Astrocyte (in vitro differentiated cells and primary cell): ENCODE measurements at places on chromosomes 1 and 21.

GRCh38 chr1:52601991-52602855 is at the start of gene GPX7:
TSS of gene GPX7 (plus strand) at chr1:52602371. CDS start at chr1:52602410, 39 bp downstream.
- peak; percentile 49 for DNase-seq

DNA sequence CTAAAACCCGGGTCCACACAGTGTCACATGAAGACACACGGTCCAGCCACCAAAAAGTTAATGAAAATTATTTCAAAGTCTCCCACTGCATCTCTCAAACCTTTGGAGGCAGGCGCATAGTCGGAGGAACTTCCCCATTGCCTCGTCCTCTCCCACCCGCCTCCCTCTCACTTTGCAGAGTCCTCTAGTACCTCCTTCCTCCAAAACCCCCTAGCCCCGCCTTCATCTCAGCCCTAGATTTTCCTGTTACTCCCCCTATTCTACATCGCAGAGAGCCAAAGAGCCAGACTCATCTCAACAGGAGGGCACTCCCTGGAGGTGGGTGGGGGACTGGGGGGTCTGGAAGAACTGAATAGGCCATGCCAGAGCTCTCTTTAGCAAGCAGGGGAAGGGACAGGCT is 79.3 kb downstream of the DISP3 start:
- DNase-seq = no peak

GRCh38 chr1:56578963-56579875 is at the start of gene PLPP3:
TSS of gene PLPP3 (minus strand) at chr1:56579563. CDS start at chr1:56579016, 547 bp downstream.
- peak; percentile 89 for DNase-seq

GRCh38 chr1:60448850-60449249 is 375.3 kb upstream of the C1orf87 start:
- DNase-seq = no peak

DNA sequence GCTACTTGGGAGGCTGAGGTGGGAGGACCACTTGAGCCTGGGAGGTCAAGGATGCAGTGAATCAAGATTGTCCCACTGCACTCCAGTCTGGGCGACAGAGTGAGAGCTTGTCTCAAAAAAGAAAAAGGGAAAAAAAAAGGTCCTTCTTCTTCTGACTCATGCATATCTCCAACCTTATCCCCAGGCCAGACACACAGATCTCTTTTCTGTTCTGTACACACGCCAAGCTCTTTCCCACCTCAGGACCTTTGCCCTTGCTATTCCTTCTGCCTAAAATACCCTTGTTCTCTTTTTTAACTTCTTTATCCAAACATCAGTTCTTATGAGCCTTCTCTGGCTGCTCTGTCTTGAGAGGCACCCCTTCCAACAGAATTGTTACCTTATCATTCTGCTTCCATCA is 22.1 kb downstream of the PLEKHO1 start:
- no peak for DNase-seq

- peak; percentile 92 for DNase-seq
These were observed 44.7 kb upstream of the LRRC7 start for GRCh38 chr1:69523032-69523431.

GRCh38 chr1:231748760-231749415 is 122.3 kb downstream of the DISC1 start:
- no peak for DNase-seq

DNA sequence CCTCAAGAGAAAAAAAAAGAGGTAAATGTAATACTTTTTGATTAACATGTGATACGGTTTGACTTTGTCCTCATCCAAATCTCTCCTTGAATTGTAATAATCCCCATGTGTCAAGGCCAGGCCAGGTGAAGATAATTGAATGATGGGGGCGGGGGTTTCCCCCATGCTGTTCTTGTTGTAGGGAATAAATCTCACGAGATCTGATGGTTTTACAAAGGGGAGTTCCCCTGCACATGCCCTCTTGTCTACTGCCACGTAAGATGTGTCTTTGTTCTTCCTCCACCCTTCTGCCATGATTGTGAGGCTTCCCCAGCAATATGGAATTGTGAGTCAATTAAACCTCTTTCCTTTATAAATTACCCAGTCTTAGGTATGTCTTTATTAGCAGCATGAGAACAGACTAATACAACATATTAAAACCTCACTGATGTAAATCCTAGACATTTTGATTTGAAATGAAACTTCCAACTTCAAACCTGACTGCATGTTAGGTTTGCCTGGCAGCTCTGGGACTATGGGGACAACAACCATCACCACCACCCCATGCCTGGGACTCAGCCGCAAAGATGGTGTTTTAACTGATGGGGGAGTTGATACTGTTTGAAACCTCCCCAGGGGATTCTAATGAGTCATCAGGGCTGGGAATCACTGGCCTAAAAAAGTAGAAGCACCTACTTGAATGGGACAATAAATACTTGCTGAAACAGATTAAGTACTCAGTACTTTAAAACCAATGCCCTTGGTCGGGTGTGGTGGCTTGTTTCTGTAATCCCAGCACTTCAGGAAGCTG is 32.8 kb upstream of the BACH1 start:
- DNase-seq = no peak

GRCh38 chr1:95380909-95381308 is 146.9 kb downstream of the RWDD3 start:
- DNase-seq = no peak

GRCh38 chr1:234676103-234676594 is 66.2 kb upstream of the IRF2BP2 start:
- peak; percentile 65 for DNase-seq

DNA sequence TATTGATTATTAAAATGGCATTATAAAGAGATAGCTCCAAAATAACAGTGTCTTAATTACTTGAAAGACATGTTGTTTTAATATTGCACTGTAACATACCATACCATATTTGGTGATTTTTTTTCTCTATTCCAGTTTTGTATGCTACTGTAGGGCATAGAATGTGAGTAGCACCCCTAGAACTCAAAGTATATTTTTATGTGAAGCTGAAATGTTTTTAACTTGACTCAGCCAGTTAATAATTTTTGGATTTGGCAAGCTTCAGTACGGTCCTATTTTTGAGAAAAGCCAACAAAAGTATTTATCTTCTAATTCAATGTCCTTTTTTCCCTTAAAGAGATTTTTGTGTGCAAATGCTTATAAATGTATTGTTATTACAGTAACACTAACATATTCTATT is 593.8 kb downstream of the USP25 start:
- peak; percentile 35 for DNase-seq

GRCh38 chr1:84991097-84991920 is 5.6 kb downstream of the MCOLN2 start:
- DNase-seq = no peak

DNA sequence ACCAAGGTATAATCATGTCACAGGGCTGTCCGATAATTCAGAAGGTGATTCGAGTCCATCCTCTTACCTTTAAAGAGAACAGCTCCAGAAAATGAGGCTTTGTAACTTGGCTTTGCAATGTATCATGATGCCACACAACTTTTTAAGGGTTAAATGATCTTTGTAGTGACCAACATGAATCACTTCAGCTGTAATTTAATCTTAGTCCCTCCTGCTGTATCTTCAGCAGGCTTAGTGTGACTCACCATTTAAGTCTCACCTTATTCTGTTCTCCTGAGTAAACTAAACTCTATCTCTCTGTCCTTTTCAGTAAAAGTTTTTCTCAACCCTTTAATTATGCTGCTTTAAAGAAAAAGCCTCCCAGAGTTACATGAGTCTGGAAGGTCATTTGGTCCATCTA is 1.9 kb upstream of the HIVEP3 start:
- peak; percentile 76 for DNase-seq

- DNase-seq = no peak
These were observed 389.8 kb upstream of the ADGRL2 start for GRCh38 chr1:81410941-81411340.

GRCh38 chr1:206049293-206049692 is 3.7 kb upstream of the RHEX start:
- DNase-seq = no peak

GRCh38 chr21:40067751-40068150 is 200.5 kb downstream of the PCP4 start:
- DNase-seq = no peak

DNA sequence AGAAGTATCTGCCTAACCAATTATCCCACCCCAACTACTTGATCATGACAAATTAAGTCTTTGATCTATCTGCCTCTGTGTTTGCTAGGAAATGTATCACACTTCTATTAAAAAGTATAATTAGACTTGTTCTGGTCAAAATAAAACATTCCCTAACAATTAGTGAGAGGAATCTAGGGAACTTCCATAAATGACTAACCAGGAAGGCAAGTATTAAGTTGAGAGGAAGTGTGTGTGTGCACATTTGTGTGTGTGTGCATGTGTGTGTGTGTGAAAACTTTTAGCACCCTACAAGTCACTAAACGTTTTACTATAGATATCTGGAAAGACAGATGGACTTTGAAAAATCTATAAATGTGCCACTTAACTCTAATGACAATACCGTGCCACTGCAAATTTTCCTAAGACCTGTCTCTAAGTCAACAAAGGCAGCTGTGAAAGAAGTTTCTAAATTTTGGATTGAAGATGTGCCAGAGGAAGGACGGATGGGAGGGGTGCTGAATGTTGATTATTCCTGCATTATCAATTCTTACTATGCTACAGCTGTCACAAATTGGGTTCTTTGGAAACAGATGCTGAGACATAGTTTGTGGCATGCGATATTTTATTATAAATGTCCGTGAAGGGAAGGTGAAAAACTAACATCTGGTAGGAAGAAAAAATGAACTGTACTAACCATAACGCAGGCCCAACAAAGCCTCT is 567.1 kb downstream of the PTPRC start:
- no peak for DNase-seq

DNA sequence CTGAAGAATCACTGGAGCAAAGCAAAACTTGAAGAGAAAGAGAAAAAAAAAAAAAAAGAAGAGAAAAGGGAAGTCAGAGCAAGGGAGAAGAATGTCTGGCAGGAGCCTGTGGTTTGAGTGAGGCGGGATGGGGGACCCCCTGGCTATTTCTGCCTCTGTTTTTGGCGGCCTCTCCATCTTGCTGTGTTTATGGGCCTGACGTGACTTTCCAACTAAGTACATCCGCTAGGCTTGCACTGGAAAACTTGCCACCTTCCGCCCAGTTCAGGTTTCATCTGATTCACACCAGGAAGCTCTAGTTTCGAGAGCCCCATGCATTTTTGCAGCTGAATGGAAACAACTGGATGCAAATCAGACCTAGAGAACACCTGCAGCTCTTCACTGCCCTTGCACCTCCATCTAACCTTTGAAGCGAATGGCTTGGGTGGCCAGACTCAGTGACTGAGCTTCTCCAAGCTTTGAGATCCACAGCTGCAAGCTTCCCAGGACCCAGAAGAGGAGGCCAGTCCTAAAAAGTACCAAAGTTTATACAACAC is 28.0 kb downstream of the TBX15 start:
- no peak for DNase-seq

DNA sequence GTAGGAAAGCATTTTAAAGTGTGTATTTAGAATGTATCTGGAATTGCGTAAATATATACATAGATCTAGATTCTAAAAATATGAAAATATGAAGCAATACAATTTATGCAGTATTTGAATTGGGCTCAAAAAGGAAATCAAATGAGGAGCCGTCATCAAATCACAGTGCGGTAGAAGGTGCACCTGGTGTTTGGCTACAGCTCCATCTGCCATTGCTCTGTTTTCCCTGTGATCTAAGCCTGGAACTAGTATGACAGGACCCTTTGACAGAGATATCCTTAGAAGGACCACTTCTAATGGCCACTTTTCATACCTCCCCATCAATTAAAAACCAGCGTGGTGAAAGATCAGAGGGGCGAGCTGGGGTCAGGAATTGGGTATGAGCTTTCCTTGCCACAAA is 202.6 kb downstream of the NFIA start:
- no peak for DNase-seq

GRCh38 chr1:207172321-207172720 is 68.3 kb downstream of the C4BPA start:
- DNase-seq = no peak

DNA sequence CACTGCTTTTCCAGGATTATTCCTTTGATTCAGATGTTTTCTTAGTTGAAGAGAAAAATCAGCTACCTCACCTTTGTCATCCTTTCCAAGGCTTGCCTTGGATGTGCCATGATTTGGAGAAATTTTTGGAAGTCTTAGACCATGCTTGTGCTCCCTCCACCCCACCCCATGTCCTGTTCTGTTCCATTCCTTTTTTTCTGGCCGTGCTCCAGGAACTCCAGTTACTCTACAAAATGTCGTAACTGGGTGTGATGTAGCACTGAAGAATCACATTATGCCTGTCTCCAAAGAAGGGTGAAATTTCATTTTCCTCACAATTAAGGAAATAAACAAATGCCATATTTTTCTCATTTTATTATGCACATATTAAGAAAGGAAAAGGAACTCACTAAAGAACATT is 217.8 kb upstream of the ZRANB2 start:
- DNase-seq = no peak

GRCh38 chr1:51418384-51418959 is 88.1 kb upstream of the TTC39A start:
- DNase-seq = no peak

GRCh38 chr1:179558078-179558477 is 17.7 kb downstream of the NPHS2 start:
- DNase-seq = no peak

- DNase-seq = peak; percentile 94
These were observed 180.1 kb upstream of the ESRRG start for GRCh38 chr1:216903382-216903740.

DNA sequence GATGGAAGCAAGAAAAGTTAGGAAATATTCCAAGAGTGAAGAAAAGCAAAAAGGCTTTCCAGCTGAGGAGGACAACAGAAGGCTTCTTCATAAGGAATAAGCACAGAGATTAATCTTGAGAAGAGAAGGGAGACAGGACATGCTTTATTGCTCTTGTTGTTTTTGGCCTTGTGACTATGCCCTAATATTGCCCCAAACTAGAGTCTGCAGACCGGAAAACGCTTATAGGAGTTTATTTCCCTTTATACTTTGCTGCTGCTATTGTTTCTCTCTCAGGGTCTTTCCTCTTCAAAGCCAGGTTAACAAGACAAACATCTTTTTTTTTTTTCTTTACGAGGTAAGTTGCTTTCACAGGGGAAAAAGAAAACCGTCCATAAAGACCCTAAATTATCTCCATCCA is 991.4 kb downstream of the ADGRL2 start:
- DNase-seq = no peak

GRCh38 chr1:48659801-48660200 is 116.9 kb downstream of the BEND5 start:
- DNase-seq = no peak

DNA sequence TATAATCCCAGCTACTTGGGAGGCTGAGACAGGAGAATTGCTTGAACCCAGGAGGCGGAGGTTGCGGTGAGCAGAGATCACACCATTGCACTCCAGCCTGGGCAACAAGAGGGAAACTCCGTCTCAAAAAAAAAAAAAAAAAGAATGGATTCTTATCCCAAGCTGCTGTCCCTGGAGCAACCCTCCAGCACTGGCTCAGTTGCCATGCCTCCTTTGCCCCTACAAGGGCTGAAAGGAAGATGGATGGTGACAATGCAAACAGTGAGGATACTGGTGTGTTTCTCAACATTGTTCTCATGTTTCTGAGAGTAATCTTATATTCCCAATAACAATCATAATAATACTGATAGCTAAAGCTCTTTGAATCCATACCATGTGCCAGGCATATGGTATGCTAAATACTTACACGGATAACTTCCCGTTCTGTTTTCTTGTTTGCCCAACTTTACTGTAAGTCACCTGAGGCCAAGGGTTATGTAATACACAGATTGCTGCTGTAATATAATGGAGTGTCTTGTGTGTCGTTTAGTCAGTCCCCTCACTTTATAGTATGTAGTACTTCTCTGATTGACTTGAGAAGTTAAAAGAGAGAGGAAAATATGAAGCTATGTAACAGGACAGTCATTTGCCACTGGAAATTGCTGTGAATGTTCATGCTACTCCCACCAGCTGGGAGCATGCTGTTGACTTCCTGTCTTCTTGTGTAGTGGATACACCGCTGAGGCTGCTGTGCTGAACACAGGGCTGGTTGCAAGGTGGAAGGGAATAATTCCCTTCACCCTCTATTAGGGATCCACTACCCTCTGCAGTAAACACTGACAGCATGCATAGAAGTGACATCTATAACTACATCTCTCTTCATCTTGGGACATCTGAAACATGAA is 153.6 kb downstream of the CNIH3 start:
- DNase-seq = peak; percentile 9
